ENCODE measurements at places on chromosomes 12 and 14. TPM values are rescaled to one million over a fixed set of nuclear protein-coding genes. Genes with fewer than 3 reads are reported as not detected.

Gene C14orf180
- not detected for total RNA-seq

Gene ANO2
- total RNA-seq, result not detected

Gene SLC17A8
- not detected for total RNA-seq

- peaks cover 9% of the 10 kb centered on the region for H3K4me1 ChIP-seq
- H3K27ac ChIP-seq, result no peak overlapping the region
- no peak for DNase-seq
- no peaks in the 10 kb centered on the region for H3K27me3 ChIP-seq
These were observed 22.5 kb upstream of the HIF1A start for GRCh38 chr14:61672796-61673195.

GRCh38 chr12:85831327-85831990 lies 4.8 kb downstream of the RASSF9 start:
- H3K4me3 ChIP-seq, result no peak overlapping the region
- H3K27me3 ChIP-seq, result peaks cover 3% of the 10 kb centered on the region
- no peaks in the 10 kb centered on the region for H3K36me3 ChIP-seq

- DNase-seq, result no peak
- H3K27me3 ChIP-seq, result no peaks in the 10 kb centered on the region
- H3K36me3 ChIP-seq, result peaks cover 25% of the 10 kb centered on the region
- H3K27ac ChIP-seq, result peak overlapping the region; percentile 84
- H3K4me3 ChIP-seq, result peak overlapping the region; percentile 79
- peaks cover 34% of the 10 kb centered on the region for H3K4me1 ChIP-seq
These were observed 20.8 kb downstream of the STX2 start for GRCh38 chr12:130818272-130818634.

- peak overlapping the region; percentile 63 for H3K27ac ChIP-seq
- peak; percentile 82 for DNase-seq
- peaks cover 40% of the 10 kb centered on the region for H3K4me1 ChIP-seq
- peaks cover 6% of the 10 kb centered on the region for H3K27me3 ChIP-seq
These were observed 708 bp upstream of the ZBTB42 start for GRCh38 chr14:104800015-104800770.
